RPMI8226 (cell line): ENCODE measurements at places on chromosomes 5 and 9.

GRCh38 chr5:36664766-36665165 is 58.4 kb downstream of the SLC1A3 start:
- no peak for DNase-seq

GRCh38 chr5:139155333-139155732 is 42.8 kb downstream of the SIL1 start:
- no peak for DNase-seq

- no peak for DNase-seq
Measured at GRCh38 chr5:146071171-146071570, 34.2 kb downstream of the PLAC8L1 start.

- peak; percentile 4 for DNase-seq
Measured at GRCh38 chr9:91036826-91037510, 235.3 kb downstream of the SYK start.

GRCh38 chr9:113509463-113509862 is 45.9 kb downstream of the RGS3 start:
- no peak for DNase-seq
